MCF 10A (cell line): ENCODE measurements at places on chromosomes 3 and 15.

- DNase-seq, result no peak
These were observed 94.1 kb upstream of the CHL1 start for GRCh38 chr3:102484-102883.

DNA sequence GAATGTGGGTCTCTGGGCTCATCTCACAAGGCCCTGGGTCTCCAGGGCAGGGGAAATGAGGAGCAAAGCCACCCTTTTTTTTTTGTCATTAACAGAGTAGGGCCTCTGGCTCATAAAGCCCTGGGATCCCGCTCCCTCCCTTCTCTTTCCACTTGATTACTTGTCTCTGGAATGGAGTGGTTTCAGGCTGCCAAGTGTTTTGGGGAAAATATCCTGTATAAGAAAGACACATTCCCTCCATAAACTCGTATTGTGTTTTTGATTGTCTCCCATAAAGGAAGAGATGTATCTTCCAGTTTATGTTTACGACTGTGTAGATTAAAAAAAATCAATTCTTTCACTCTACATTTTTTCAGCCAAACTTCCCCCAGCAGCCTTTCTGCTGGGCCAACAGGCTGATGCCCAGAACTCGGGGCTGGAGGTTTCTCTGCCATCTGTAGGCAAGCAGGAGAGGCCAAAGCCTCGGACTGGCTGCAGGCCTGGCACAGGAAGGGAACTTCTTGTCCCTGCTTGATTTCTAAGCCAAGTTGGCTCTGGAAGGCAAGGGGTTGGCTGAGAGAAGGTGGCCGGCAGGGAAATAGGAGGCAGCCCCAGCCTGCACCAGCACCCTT, 49.4 kb upstream of the INSYN1 start:
- DNase-seq, result no peak

- peak; percentile 29 for DNase-seq
These were observed 143.5 kb downstream of the PDE8A start for GRCh38 chr15:85125056-85125661.

- no peak for DNase-seq
These were observed 10.8 kb downstream of the MINAR1 start for GRCh38 chr15:79442911-79443310.

- DNase-seq, result peak; percentile 42
These were observed 389.0 kb upstream of the THBS1 start for GRCh38 chr15:39191871-39192291.

DNA sequence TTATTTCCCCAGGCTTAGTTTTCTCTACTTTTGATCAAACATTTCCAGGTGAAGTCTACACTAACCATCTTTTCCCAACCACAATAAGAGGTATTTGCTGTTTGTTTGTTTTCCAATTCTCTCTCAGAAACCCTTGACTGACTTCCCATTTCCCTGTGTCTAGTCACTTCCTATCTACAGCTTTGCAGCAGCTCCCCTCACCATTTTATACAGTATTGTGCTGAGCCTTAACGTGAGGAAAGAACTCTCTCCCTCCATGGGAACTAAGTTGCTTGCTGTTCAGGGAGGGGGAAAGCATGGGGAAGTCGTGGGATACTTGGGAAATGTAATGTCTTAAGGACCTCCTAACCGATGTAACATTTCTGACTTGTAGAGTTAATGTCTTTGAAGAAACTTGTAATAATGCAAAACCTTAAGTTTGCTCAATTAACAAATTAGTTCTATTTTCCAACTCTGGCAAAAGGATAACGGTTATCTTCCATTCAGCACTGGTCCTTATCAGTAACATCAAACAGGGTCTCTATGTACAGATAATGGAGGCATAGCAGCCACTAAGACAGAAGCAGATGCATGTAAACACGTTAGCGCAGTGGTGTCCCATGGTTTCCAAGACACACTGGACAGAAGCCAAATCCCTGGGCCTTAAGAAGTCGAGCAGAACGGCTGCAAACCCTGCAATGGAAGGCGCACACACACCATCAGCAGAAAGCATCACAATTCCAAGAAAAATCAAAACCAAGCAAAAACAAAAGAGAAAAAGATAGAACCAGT, 39.7 kb downstream of the NPTN start:
- no peak for DNase-seq

- no peak for DNase-seq
These were observed 74.8 kb downstream of the TMEM39A start for GRCh38 chr3:119388577-119388976.

DNA sequence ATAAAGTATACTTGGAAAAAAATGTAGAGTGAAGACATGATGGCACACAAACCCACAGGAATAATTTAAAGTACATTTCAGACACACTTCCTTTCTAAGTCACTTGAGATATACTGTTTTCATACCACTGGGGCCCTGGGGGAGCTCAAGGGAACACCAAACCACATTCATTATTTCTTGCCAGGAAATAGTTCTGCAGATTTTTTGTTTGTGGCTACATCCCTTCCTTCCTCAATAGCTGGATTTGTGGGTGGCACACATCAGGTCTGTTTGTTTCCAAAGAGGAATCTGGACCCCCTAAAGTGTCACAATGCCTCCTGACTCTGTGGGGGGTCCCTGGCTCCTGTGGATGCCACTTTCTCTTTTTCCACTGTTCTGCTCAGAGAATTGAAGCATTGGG, 153.5 kb upstream of the COL8A1 start:
- DNase-seq, result no peak
